ENCODE measurements at places on chromosomes 2 and 18.

DNA sequence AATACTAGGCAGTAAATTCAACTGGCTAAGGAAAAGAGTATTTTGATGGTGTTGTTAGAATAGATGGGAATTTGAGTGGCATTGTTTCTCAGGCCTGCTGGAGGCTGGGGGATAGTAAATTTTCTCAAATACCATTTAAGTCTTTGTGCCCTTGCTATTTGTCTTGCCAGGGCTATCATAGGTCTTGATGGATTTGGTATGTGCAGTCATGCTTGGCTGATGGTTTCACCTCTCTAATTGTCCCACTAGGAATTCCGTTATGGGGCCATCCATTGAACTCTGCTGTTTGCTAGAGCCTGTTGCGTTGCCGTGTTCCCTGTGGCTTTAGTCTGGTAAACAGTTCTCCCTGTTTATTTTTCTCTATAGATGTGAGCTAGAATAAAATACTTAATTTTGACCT is 438.1 kb upstream of the FAM98A start:
- DNase-seq, result no peak

- no peak for DNase-seq
Measured at GRCh38 chr2:23578964-23579671, 194.1 kb downstream of the KLHL29 start.

DNA sequence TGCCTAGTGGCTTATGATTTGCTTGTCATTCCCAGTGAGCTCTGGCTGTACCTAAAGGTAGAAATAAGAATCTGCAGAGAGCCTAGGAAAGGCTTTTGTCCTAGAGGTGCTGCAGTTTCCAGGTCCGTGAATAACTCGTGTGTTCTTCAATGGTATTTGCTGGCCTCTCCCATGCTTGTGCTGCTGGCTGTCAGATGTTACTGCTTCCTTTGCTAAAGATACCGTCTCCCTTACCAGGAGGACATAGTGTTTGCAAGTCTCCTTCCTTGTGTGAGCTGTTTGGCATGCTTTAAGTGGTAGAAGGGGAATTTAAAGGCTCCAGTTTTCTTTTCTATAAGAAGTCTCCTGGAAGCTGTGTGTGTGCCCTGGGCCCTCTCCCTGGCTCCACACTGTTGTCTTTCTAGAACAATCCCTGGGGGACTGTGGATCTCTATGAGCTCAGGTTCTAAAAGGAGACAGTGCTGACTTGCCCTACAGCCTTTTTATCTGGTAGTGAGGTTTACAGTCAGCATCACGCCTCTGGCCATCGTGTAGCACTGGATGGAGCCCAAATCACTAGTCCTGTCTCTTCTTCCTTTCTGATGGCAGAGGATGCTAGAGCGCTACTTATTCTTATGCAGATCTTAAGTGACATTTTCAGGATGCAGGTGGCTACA is 65.8 kb downstream of the RNF144A start:
- no peak for DNase-seq

DNA sequence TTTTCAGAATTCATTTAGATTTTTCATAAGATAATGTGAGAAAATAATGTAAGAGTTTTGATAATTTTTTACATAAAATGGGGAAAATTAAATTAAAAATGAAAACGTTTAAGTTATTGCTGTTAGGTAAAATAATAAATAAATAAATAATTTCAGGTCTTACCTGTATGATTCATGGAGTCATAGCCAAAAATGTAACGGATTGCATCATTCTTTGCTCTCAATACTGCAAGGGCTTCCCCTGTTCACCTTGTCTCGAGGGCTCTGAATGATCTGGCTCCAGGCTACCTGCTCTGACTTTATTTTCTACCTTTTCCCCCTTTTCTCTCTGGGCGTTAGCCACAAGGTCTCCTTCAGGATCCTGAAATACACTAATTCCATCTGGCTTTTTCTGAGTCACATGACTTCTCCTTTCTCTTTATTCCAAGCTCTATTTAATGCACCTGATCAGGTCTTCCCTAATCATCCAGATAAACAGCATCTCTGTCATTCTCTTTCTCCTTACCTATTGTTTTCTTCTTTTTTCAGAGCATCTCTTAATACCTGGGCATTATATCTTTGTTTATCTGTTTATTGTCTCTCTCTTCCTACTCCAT is 30.0 kb upstream of the CFAP36 start:
- DNase-seq, result no peak

GRCh38 chr2:54586494-54586893 is 130.4 kb downstream of the SPTBN1 start:
- DNase-seq, result no peak

GRCh38 chr18:21868770-21869169 is 128.2 kb downstream of the MIB1 start:
- DNase-seq, result no peak

- no peak for DNase-seq
Measured at GRCh38 chr2:5691221-5691984, 781 bp upstream of the SOX11 start.

- DNase-seq, result no peak
Measured at GRCh38 chr2:212228743-212229171, 309.8 kb downstream of the ERBB4 start.

- DNase-seq, result no peak
Measured at GRCh38 chr2:134712299-134712698, 6.5 kb downstream of the TMEM163 start.

- DNase-seq, result no peak
Measured at GRCh38 chr18:8402237-8402636, 207.0 kb upstream of the RAB12 start.

- DNase-seq, result no peak
Measured at GRCh38 chr2:196331143-196331542, 159.8 kb upstream of the STK17B start.

- DNase-seq, result no peak
Measured at GRCh38 chr2:111909079-111909478, 10.7 kb downstream of the MERTK start.

GRCh38 chr18:62634979-62635630 is 80.2 kb upstream of the PHLPP1 start:
- DNase-seq, result no peak

GRCh38 chr18:79772865-79773696 is 24.7 kb upstream of the KCNG2 start:
- DNase-seq, result no peak

All from NCI-H2029 (cell line).